ENCODE measurements at places on chromosomes 11 and 22.

GRCh38 chr11:122803716-122804115, 34.6 kb upstream of the CRTAM start:
- no peak for DNase-seq

- DNase-seq = peak; percentile 36
Measured at GRCh38 chr11:19071255-19071654, 10.7 kb upstream of the MRGPRX2 start.

DNA sequence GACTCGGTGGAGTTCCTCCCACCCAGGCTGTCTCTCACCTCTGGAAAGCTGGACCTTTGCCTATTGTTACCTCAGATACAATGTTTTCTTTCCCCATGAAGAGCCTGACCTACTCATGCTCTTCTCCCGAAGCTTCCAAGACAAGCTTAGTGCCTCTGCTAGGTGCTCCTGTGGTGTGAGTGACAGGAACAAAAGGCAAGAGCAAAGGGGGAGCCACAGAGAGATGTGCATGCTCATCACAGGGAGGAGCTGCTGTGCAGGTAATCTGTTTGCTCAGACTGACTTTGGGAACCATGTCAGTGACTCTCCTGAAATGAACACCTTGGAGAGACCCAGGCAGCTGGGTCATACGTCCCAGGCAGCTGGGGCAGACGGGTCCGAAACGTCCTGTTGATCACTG, 53.6 kb upstream of the VSTM5 start:
- DNase-seq = no peak

GRCh38 chr11:129703846-129704245, 111.8 kb upstream of the TMEM45B start:
- DNase-seq = peak; percentile 4

DNA sequence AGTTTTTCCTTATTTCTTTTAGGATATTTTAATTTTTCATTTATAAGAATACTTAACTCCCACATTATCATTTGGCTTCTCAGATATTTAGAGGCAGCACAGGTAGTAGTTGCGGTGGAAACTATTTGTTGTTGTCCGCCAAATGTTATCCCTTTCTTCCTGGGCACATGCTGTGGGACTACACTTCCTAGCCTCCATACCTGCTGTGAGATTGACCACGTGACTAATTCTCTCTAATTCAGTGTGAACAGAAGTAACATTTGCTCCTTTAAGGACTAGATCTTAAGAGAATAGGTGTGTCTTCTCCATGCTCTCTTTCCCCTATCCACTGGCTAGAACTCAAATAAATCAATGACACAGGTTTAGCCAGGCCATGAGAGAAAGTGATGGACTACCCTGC, 136.5 kb downstream of the ATG16L2 start:
- no peak for DNase-seq

DNA sequence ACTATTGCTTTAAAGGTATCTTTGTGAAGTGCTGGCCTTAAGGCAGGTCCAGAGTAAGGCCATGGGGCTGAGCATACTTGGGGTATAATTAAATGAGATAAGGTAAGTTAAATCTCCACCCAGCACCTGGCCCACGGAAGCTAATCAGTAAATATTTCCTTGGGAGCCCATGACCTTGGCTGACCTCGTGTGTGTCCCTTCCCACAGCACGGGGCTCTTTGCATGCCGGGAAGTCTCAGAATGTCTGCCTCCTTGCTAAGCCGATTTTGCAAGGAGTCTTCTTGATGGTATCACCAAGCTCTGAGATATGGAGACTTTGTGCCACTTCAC, 46.5 kb downstream of the ADM start:
- DNase-seq = no peak

- no peak for DNase-seq
Measured at GRCh38 chr11:73578592-73579185, 19.2 kb downstream of the FAM168A start.

- no peak for DNase-seq
Measured at GRCh38 chr22:43528601-43529360, 117.0 kb downstream of the MPPED1 start.

DNA sequence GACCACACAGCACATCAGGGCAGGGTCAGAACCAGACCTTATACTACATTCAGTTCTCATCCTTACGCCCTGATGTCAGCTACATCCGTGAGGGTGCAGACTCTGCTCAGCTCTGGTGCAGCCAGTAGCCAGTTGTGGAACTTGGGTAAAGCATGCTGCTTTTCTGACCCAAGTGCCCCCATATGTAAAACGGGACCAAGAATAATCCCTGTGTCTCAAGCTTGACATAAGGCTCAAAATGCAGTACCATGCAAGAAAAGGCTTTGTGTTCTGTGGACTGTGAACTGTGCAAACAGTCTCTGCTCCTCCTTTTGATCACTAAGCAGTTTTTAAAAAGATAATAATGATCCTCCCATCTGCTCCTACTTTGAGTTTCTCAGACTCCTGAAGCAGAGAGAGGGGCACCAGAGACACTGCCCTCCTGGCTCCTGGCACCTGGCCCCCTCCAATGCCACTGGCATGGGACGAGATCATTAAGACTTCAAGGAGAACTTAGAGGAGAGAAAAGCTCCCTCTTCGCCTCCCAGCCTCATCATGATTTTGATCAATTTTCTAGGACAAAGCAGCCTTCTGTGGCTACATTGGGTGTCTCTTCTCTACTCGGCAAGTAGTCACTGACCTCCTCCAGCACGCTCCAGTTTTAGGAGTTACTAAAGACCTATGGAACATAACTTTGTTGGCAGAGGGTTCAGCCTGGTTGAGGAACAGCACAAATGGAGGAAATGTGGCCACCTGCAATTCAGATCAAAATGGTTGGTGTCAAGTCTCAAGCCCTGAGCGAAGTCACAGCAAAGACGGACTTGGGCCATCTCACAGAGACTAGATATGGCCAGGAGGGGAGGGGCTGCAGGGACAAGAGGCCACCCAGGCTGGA, 23.9 kb downstream of the IL10RA start:
- DNase-seq = no peak

- DNase-seq = no peak
Measured at GRCh38 chr11:30257058-30257457, 26.2 kb downstream of the FSHB start.

- DNase-seq = no peak
Measured at GRCh38 chr11:117484156-117484555, 156.5 kb downstream of the CEP164 start.

- no peak for DNase-seq
Measured at GRCh38 chr22:11627436-11627797, 3900.6 kb upstream of the OR11H1 start.

GRCh38 chr22:36617694-36618522, 85.6 kb downstream of the CACNG2 start:
- DNase-seq = no peak

DNA sequence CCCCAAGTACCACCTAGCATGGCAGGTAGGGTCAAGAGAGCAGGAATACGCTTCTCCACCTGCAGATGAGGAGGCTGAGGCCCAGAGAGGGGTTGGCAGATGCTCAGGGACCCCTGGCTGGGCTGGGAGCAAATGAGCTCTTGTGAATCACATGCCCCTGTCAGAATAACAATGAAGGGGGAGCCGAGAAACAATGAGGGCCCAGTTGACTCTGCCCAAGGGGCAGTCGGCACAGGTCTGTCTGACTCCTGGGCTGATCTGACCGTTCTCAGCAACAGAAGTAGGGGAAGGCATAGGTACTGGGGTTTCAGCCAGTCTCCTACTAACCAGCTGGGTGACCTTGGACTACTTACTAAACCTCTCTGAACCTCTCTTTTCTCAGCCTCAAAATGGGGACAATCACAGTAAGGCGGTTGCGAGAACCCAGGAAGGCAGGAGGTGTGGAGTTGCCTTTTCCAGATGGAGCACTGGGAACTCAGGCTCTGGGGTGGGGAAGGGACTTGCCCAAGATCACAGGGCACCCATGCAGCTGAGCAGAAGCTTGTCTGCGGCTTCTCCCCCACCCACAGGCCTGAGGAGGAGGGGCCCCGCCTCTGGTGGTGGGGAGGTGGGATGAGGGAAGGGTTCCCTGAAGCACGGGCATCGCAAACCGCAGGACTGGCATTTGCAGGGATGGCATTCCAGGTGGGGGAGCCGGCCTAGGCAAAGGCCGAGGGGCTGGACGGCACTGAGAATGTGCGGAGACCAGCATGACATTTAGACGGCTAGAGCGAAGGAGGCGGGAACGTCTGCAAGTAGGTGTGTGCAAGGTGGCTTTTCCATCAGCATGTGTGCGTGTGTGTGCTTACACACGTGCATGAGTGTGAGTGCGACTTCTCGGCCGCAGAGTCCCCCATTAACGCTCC, 163.0 kb downstream of the MN1 start:
- DNase-seq = no peak

DNA sequence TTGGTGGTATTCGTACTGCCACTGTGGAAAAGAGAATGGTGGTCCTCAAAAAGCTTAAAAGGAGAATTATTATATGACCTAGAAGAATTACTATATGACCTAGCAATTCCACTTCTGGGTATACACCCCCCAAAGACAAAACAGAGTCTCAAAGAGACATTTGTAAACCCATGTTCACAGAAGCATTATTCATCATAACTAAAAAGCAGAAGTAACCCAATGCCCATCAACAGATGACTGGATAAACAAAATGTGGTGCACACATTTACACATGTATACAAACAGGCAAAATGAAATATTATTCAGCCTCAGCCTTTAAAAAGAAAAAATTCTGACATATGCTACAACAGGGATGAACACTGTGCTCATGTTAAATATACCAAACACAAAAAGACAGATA, 89.4 kb downstream of the ARHGAP32 start:
- DNase-seq = no peak

DNA sequence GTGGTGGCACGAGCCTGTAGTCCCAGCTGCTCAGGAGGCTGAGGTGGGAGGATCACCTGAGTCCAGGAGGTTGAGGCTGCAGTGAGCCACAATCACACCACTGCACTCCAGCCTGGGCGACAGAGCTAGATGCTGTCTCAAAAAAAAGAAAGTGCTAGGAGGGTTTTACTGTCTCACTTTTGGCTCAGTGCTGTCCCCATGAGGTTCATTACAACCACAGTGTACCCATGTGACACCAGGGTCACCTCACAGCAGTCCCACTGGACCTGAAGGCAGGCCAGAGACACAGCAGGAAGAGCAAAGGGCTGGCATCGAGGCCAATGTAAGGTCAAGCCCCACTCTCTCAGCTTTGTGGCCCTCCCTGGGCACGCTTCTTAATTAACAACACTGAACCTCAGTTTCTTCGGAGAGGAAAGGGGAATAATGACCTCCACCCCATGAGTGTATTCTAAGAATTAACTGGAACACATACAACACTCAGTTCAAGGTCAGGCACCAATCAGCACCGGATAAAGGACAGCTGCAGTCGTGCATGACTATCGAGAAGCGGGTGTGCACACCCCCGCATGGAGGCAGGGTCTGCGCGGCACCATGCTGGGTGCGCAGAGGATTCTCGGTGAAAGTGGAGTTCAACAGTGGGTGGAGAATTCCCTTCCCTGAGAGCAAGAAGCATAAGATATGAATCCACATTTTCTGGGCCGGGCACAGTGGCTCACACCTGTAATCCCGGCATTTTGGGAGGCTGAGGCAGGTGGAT, 30.9 kb upstream of the BAIAP2L2 start:
- no peak for DNase-seq

DNA sequence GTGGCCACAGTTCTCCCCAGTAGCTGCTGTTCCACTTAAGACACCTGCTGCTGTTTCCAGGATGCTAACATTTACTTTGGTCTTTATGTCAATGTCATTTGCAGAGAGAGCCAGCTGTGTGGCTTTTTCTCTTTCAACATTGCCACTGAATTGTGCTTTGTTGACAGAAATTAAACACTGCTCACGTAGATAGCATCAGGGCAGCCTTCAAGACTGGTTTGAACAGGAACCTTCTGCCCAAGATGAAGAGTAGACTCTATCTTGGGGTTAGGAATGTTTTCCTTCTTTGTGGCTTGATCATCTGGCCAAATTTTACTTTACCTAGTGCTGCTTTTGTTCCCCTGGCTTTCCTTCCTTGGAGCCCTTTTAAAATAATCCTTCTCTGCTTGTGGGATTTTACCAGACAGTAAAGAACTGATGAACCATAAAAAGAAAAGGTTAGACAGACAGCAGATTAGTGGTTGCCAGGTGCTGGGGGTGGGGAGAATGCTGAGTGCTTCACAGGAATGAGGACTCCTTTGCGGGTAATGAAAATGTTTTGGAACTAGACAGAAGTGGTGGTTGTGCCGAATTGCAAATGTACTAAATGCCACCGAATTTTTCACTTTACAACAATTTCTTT, 22.7 kb upstream of the XBP1 start:
- DNase-seq = no peak

DNA sequence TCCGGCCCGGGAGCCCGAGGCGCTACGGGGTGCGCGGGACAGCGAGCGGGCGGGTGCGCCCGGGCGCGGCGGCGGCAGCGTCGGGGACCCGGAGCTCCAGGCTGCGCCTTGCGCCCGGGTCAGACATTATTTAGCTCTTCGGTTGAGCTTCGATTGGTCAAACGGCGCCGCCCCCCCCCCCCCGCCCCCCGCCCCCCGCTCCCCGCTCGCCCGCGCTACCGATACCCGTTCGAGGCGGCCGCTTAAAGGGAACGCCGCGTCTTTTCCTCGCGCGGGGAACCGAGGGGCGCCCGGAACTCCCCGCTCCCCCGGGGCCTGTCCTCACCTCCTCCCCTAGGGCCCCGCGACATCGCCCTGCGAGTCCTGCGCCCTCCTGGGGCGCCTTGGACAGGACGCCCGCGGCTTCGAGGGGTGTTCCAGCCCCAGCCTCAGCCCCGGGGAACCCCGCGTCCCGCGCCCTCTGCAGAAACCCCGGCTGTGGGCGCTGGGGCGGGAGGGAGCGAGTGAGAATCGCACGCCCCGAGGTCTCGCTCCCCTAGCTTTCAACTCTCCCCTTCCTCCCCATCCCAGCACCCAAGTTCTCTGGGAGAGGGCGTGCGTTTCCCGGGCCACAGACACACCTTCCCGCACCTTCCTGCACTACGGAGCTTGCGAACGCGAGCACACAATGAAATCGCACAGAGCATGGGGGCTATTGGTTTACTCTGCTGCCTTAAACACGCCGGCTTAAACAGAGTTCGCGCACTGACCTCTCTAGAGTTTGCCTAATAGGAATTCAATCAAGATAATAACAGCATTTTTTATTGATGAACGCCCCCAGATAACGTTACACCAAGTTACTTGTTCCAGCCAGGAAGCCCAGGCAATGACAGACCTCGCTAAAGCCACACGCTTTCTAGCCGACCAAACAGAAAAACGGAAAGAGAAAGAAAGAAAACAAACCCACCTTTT, at the start of gene BDNF:
BDNF (minus strand) TSS at position 105 of the 951 bp plus-strand sequence. CDS start 41,891 bp downstream, outside the sequence.
- no peak for DNase-seq

GRCh38 chr11:134171951-134172350, 51.8 kb downstream of the NCAPD3 start:
- no peak for DNase-seq

Data from BJ (cell line).